Activated T-cell treated with anti-CD3 and anti-CD28 coated beads for 4 hours (primary cell): ENCODE measurements at places on chromosomes 16 and 17.

DNA sequence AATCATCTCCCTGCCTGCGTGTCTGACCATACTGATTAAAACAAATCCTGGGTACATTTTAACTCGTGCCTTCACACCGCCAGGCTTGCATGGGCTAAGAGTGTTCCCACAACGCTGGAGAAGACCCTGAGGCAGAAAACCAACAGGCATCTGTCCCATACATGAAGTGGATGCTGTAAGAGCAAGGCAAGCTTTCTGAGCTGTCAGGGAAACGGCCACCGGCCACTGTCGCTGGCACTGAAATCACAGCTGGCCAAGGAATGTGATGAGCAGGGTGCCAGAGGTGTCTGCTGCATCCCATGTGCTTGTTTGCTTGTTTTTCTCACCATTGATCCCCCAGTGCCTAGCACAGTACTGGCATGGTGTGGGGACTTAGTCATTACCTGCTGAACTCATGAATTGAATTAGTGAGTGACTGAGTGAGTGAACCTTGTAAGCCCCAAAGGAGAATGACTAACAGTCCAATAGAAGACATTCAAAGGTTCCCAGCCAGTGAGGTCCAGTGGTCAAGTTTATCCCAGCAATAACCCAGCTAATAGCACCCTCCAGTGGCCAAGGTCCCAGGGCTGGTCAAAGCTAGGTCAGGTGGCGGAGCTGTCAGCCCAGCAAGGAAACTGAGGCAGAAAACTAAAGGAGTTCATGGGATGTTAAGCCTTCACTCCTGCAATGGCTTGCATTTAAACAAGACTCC is 92.7 kb upstream of the CDH5 start:
- no peak for DNase-seq

DNA sequence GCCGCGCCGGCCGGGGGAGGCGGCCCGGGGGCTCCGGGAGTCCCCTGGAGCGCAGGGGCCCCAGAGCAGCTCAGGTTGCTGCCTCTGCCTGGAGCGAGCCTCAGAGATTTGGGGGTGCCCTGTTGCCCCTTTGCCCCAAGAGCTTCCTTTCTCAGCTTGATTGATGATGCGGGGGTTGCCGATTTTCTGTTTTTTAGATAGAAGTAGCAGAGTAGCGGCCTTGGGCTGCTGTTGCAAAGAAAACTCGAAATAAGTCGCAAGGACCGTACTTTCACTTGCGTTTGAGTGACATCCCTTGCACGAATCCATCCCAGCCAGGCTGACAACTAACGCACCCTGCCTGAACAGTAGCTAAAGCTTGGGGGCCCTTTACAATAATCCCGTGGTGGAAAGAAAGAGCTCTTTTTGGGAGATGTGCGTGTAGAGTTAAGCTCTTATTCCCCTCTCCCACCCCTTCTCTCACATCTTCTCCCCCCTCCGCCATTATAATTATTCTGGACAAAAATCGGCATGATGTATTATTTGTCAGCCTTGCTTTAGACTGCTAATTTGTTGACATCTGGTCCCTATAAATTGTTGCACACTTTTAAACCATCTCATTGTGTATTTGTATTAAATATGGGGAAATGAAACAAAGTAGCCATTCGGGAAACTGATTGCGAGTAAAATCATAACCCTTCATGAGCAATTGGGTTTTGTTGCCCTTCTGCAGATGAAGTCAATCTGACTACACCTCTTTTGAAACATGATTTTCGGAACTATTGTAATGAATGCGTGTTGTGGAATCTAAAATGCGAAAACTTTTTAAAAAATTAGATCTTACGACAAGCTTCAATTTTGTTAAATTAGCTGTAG is 873 bp downstream of the USP10 start:
- DNase-seq, result peak; percentile 23

GRCh38 chr17:80859002-80859941 is 132.4 kb upstream of the CHMP6 start:
- DNase-seq, result no peak

- no peak for DNase-seq
These were observed 117.0 kb upstream of the MAF start for GRCh38 chr16:79717333-79718137.

GRCh38 chr16:54000361-54000760 is 286.2 kb downstream of the IRX3 start:
- DNase-seq, result no peak

GRCh38 chr17:44376124-44376523 is 12.5 kb upstream of the FAM171A2 start:
- no peak for DNase-seq

- DNase-seq, result no peak
These were observed 64.6 kb downstream of the USP32 start for GRCh38 chr17:60327134-60327900.

DNA sequence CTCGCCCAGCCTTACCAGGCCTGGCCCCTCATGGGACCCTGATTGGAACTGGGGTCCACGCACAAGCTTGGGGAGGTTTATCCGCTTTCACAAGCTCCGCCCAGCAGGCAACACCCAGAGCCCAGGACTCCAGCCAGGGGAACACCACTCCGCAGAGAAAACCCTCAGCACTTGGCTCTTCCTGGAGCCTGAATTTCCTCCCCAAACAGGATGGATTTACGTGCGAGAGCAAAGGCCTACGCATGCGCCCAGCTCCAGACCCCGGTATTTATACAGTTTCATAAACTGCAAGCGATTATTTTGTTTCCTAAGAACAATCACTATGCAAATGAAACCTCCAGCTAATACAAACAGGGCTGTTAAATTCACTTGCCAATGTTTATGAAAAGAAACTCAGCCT is 22.8 kb downstream of the ZNF423 start:
- DNase-seq, result no peak

DNA sequence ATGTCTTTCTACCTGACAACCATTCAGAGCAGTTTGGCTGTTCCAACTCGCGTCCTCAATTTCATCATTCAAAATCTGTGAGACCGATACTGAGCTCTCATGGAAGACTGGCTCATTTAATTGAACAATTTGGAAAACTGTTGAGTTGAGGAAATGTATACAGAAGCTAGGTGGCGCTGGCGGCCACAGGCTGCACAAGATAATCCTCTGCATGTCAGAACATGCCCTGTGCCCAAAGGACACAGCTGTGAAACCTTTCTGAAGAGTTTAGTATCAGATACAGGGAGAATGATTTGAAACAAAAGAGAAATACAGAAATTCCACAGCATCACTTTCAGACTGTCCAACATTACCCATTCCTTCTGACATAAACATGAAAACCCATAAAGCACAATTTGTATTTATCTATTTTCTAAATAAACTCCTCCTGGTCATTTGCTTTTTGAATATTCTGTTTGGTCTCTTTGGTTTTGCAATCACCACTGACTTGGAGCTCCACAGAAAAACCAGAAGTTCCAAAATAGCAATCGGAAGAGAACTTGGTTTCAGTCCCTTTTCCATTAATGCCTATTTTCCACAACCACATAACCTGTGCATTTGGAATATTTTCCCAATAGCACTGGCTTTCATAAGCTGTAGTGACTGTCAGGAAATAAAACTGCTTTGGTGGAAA is 192.8 kb downstream of the MAP2K6 start:
- DNase-seq, result no peak
